ENCODE measurements at places on chromosomes 1 and 21.
A peak's percentile ranks its signal among the peaks of the same experiment; 100 is the strongest.

GRCh38 chr21:37829447-37829846, 86.8 kb downstream of the KCNJ6 start:
- DNase-seq, result peak; percentile 4

- DNase-seq, result no peak
Measured at GRCh38 chr1:162147760-162148159, 78.3 kb downstream of the NOS1AP start.

- no peak for DNase-seq
Measured at GRCh38 chr1:30153743-30154449, 569.5 kb downstream of the MATN1 start.

GRCh38 chr1:31318146-31318545, 21.3 kb downstream of the ZCCHC17 start:
- no peak for DNase-seq

DNA sequence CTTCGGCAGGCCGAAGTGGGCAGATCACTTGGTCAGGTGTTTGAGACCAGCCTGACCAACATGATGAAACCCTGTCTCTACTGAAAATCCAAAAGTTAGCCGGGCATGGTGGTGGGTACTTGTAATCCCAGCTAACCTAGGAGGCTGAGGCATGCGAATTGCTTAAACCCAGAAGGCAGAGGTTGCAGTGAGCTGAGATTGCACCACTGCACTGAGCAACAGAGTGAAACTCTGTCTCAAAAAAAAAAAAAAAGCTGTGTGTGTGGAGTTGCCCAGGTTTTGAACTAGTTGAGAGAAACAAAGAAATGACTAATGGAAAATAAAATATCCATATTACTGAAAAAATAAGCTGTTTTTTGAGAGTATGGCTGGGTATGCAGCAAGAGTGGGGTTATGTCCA, 100.2 kb downstream of the GTF2B start:
- no peak for DNase-seq

GRCh38 chr1:242824435-242824834, 299.9 kb upstream of the PLD5 start:
- no peak for DNase-seq

- no peak for DNase-seq
Measured at GRCh38 chr1:91819038-91819788, 66.7 kb downstream of the TGFBR3 start.

GRCh38 chr21:15839026-15839425, 109.2 kb downstream of the USP25 start:
- no peak for DNase-seq

GRCh38 chr21:42505090-42505726, 8.4 kb upstream of the SLC37A1 start:
- DNase-seq, result peak; percentile 85

GRCh38 chr1:246051909-246052518, 455.1 kb downstream of the SMYD3 start:
- DNase-seq, result no peak

DNA sequence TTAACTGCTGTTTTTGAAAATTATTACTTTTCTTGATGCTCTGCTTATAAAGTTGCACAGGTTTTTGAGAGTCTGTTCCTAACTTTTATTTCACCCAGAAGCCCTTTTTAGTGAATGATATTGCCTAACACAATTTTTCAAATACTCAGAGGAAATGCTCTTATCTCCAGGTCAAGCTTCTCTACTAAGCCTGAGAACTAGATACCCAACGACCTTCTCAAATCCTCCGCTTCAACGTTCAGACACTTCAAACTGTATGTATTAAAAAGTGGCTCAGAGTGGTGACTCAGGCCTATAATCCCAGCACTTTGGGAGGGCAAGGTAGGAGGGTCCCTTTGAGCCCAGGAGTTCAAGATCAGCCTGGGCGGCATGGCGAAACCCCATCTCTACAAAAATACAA, 88.5 kb downstream of the ASH1L start:
- DNase-seq, result no peak

GRCh38 chr21:42079008-42079938, 8.2 kb downstream of the UMODL1 start:
- DNase-seq, result no peak

Measured in GM12865 (cell line).